ENCODE measurements at places on chromosomes 4 and X.

DNA sequence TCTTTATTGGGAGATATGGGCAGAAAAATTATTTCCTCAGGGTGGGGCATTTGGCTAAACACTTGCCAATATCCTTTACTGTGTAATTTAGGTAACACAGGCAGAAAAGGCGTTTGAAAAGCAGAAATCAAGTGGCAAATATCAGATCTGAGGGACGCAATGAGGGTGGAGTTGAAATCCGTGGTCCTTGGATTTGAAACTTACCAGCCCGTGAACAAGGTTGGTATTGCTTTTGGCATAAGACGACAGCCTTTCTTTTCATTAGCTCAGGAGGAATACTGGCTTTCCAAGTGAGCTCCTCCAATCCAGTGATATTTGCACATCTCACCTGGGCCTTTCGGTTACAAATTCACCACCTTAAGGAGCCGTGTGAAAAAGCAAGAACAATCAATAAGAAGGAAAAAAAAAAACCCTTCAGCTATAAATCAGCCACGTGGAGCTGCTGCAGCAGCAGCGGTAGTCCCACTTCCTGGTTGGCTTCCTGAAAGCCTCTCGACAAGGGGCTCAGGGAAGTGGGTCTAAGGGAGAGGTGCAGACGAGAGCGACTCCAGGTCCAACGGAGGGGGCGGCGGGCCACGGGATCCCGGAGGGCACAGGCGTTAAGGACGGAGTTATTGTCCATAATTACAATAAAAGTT is 734 bp upstream of the GALNT7 start:
- peak; percentile 9 for DNase-seq

- no peak for DNase-seq
These were observed 47.3 kb upstream of the SCML1 start for GRCh38 chrX:17689971-17690409.

DNA sequence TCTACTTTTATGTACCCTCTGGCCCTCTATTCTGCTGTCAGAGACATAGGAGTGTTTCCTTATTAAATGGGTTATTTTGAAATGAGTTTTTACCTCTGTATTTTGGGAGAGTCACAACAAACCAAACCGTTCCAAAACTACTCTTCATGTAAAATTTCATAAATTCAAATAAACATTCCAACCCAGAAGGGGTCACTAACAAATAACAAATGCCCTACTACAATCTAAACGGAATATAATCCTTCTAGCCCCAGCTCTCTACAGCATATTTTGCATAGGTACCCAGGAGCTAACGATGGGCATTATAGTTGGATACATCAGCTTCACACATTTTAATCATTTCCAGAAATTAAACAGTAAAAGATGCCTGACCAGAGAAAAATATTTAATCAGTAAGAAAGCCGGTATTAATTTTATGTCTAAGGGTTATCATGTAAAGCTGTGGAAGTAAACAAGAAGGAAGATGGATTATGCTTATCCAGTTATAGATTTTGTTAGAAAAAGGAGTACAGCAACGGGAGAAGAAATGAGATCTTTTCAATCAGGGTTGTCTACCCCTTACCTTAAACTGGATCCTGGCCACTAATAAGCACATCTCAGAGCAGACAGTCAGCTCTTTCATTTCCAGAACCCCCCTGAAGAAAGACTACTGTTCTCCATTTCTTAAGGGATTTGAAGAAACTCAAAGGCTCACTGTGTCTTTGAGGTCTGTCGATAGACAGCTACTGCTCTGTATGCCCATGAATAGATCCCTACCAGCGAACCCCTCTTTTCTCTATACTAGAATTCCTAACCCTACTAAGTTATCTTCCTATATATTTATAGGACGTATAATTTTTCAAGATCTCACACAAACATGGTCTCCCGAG is 1.2 kb downstream of the UGDH start:
- DNase-seq = no peak

DNA sequence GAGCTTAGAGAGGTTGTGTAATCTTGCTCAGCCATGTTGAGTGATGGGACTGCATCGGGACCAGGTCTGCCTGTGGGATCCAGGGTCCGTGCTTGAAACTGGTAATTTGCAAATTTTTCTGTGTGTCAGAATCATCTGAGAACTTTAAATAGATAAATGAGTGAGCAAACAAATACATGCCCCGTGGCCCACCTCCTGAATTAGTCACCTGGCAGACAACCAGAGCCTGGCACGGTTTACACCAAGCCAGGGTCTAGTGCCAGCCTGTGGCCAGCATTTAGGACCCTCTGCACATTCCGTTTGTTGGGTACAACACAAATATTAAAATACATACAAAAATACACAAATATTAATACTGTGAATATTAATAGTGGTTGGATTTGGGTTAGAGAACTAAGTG is 90.6 kb upstream of the STOX2 start:
- DNase-seq = no peak

GRCh38 chr4:183798301-183799253 is 106.5 kb upstream of the STOX2 start:
- no peak for DNase-seq

GRCh38 chrX:41684138-41684537 is 4.6 kb upstream of the GPR34 start:
- DNase-seq = no peak

DNA sequence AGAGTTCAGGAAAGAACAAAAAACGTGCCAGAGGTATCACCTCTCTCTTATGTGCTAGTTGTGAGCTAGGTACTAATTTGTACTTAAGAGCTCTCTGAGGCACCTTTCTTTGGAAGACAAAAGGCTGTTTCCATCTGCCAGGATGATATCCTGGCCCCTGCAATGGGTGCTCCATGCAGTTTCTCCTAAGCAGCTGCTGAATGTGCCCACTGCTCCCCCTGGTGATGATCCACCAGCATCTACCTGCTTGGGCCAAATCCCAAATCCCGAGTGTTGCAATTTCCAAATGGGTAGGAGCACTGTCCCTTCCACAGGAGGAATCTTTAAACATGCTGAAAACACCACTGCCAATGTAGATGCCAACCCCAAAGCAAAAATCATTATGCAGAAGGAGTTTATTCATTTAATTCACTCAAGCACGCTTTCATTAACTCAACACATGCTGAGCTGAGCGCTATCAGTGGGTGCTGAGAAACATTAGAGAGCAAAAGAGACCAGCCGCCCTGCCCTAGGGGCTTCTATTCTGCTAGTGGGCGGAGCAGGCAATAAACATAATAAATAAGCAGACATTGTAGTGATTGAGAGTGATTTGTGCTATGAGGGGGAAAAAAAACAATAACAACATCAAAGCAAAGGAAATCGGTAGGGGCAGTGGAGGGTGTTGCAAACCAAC is 69.6 kb upstream of the C4orf50 start:
- DNase-seq = no peak

DNA sequence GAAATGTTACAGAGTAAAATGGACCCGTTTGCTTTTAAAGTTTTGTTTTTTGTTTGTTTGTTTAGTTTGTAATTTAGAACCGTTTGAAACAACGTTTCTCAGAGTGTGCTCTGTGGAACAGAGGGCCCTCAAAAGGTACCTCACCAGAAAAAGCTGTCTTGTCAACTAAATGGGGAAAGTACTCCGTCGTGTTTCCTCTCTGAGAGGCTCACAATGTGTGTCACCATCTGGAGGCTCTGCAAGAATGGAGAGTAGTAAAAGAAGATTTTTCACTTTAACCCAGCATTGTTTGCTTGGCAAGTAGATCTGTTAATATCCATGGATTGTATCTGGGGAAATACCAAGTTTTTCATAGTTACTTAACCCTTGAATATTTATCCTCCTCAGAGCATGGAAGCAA is 1.5 kb upstream of the ENPEP start:
- DNase-seq = no peak

GRCh38 chr4:110753466-110753865 is 130.6 kb upstream of the PITX2 start:
- no peak for DNase-seq

GRCh38 chr4:38677441-38677840 is 13.4 kb downstream of the KLF3 start:
- no peak for DNase-seq

DNA sequence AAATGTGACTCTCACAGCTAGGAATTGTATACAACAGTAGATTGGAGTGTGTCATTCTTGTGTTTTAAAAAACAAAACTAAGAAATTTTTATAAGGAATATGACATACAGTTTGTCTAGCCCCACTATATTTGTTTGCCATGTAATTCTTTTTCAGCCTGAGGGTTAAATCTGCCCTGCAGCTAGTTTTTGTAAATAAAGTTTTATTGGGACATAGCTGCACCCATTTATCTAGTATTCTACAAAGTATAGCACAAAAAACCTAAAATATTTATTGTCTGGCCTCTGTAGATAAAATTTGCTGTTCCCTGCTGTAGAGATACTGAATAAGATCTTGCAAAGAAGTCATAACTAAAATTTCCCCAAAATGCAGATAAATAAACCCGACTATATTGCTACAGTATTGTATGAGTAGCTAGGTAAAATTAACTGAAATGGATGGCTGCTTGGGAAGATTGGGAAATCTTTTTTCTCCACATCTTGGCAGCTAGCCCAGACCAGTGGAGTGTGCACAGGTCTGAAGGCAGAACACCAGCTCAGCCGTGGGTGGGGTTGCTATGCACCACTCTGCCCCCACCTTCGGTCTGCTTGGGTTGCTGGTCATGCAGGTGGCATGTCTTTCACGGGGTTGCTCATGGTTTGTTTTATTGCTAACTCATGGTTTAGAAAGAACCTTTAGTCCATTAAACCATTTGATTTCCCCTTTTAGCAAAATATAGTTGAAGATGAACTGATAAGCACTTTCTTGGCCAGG is 127.9 kb downstream of the KLHL8 start:
- no peak for DNase-seq

DNA sequence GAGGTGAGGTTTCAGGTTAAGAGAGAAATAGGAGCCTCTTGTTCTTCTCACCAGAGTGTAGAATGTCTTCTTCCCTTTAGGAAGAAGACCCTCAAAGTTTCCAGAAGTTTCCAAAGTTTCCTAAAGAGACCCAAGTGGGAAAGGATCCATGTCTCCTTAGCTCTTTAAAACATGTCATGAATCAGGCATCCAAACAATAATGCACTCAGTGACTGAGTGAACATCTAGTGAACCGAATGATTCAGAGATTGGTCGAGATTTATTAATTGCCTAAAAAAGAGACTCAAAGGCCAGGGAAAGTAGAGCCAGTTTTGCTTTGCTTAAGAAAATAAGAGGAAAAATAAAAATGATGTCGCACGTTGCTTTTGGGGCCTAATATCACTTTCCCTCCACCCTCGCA is 29.4 kb downstream of the FGF5 start:
- no peak for DNase-seq

DNA sequence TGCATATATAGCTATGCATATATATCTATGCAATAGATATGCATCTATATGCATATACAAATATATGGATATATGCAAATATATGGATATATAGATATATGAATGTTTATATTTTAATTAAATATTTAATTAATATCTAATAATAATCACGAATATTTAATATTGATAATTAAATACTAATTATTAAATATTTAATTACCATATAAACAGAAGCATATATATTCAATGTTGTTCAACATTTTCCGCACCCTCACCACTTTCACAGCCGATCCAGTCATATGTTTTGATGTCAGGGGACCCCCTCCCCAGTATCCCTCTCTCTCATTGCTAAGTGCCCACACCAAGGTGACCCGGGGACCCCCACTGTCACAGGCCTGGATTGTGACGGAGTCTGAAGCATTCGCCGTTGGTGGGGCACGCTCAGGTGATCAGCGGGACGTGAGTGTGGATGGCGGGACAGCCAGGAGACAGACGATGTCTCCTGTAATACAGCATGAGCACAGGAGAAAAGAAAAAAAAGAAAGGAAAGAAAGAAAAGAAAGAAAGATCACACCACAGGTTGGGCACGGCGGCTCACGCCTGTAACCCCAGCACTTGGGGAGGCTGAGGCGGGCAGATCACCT is 199.7 kb downstream of the CRLF2 start:
- DNase-seq = no peak

DNA sequence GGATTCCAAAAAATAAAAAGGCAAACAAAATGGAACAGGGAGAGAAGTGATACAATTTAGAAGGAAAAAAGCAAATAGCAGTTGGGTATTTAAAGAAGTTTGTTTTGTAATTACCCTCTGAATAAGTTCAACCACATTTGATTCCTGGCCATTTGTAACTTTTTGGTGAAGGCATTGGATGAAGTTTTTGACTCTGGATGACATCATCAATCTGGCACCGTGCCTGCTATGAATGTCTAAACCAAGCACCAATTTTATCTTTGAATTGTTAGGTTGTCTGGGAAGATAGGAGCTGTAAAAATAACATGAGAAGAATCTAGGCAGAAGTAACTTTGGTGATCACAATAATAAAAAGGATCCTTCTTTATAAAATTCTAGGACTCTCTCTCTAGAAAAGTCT is 29.5 kb downstream of the TMPRSS11A start:
- DNase-seq = no peak

DNA sequence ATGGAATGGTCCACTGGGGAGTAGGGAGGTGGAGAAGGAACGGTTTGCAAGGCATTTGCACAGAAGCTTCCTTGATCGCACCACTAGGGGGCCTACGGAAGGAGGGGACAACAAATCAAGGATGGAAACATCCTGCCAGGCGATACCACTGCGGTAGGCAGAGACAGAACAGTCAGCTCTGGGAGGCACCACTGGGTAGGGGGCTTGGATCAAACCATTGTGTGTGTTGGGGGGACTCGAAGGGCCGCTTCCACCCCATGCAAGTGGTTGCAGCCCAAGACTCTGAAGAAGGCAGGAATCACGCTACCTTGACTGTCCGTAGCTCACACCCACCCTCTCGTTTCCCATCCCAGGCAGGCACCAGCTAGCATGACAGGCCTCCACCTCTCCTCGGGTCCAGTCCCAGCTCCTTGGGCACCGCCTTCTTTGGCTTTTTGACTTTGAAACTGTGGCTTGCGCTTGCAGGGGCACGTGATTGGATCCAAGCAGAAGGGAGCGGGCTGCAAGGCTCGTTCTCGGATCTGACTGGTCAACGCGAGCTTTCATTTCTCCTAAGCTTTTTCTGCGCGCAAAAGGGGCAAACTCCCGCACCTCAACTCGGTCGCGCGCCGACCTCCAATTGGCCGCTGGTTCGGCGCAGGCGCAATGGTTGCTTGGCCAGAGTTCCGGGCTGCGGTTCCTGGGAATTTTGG is 28.4 kb downstream of the GAGE1 start:
- DNase-seq = no peak

Measured in activated CD4-positive, alpha-beta T cell treated with anti-CD3 and anti-CD28 coated beads for 24 hours (primary cell).